Activated B cell treated with CpG ODN at 0.5 μM for 24 hours (primary cell): ENCODE measurements at places on chromosomes 16 and 17. TPM values are rescaled to one million over a fixed set of nuclear protein-coding genes. Genes with fewer than 3 reads are reported as not detected.
A peak's percentile ranks its signal among the peaks of the same experiment; 100 is the strongest.

- no peak for DNase-seq
Observed at GRCh38 chr17:44334727-44335126, 10.1 kb upstream of the SLC25A39 start.

- DNase-seq: no peak
Observed at GRCh38 chr16:9102379-9102778, 10.9 kb downstream of the HAPSTR1 start.

DNA sequence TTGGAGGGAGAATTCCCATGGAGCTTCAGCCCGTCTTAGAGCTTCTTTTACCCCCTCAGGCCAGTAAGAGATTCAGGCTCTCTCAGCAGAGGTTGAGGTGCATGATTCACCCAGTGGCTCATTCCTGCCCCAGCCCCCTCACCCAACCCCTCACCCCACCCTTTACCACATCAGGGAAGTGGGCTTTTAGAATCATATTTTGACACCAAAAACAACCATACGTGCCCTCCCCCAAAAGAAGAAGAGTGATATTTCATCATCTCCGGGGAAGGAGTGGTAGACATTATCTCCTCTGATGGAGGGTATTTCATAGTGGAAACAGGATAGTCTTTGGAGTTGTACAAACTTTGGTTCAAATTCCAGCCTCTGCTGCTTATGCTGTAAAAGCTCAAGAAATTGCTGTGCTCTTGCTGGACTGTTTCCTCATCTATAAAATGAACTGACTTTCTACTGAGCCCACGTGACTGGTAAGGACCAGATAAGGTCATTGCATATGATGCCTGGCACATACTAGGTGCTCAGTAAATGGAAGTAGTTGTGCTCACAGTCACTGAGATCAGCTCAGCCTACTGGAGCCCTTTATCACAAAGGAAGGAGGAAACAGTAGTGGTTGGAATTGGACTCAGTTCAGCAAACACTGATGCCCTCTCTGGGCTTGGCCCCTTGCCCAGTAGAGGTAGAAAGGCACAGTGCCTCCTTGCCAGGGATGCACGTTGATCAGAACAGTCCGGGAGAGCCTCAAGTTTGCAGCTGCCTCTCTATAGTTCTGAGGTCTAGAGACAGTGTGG is 18.3 kb upstream of the CCL5 start:
- DNase-seq: no peak

DNA sequence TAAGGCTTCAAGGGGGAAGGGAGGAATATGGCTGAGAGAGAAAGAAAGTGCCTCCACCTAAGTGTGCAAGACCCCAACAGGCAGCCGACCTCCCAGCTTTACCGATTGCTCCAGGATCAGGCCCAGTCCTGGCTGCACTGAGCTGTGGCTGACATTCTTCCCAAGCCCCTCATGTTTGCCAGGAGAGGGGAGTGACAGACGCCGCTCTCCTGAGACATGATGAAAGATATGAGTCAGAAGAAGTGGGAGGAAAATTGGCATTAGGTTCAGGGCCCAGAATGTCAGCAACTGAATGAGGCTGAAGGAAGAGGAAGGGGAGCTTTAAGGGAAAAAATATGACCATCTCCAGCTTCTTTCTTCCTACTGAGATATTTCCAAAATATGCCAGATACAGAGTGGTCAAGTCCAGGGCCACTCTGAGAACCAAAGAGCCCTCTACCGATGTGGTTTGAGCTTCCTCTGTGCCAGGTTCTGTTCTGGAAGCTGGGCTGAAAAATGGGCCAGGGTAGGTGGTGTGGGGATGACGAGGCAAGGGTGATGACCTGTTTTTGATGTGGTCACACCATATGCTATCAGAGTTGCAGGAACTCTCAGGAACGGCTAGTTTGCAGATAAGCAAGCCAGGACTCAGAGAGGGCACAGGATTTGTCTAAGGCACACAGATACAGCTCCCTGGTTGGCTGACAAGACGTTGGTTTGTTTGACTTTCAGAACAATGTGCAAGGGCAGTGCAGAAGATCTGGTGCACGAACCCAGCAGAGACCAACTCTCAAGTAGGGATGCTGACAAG is 176.7 kb downstream of the SOX9 start:
- DNase-seq: no peak

GRCh38 chr17:47077576-47077975 is 98.5 kb upstream of the RPRML start:
- DNase-seq: no peak

GRCh38 chr17:74369221-74369620 is 1.9 kb downstream of the GPR142 start:
- no peak for DNase-seq

- no peak for DNase-seq
Observed at GRCh38 chr17:29909236-29910003, 20.6 kb downstream of the SSH2 start.

- DNase-seq: no peak
Observed at GRCh38 chr16:59975953-59976352, 1241.8 kb upstream of the GOT2 start.

DNA sequence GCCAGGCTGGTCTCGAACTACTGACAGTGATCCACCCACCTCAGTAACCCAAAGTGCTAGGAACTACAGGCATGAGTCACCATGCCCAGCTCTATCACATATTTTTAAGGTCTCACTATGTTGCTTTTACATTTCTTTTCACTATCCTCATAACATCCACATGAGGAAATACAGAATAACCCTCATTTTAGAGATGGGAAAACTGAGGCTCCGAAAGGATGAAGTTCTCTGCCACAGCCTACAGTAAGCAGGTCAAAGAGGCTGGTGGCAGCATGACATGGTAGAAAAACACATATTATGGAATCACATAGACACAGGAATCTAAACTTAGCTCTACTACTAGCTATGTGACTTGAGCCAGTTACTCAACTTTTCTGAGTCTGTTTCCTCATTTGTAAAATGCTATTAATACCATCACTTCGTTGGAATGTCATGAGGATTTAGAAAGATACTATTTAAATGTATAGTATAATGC is 32.2 kb downstream of the APPBP2 start:
- no peak for DNase-seq

DNA sequence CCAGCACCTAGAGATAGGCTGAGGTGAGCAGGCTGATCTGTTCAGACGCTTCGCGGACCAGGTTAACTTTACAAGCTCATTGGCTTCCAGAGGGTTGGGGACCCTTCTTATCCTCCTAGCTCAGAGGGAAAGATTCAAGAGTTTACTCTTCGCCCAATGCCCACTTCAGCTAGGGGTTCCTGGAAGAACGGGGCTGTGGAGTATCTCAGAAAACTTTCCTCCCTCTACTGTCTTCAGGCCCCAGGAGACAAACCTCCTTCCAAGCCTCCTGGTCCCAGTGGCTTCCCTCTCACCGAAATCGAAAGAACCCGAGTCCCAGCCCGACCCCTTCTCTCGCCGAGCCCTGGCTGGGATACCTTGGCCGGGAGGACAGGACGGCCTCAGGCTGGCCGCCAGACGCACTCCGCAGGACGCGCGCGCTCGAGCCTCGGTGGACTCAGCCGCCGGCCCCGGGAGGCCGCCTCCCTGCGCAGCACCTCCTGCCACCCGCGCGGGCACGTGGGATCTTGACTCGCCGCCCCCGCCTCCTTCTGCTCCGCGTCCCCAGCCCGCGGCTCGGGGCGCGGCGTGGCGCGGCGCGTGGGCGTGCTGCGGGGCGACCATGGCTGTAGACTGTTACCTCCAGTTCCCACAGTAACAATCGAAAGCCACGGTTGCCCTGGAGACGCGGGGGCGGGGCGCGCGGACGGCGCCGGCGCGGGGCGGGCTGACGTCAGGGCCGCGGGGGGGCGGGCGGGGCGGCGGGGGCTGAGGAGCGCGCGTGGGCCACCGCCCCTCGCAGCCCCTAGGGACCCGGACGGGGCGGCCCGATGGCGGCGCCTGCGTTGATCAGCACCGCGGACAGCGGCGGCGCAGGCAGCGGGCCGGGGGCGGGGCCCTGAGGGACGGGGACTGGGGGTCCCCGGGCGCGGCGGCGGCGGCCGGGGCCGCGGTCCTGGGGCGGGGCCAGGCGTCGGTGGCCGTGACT is 5.3 kb upstream of the HIC1 start:
- peak; percentile 91 for DNase-seq

DNA sequence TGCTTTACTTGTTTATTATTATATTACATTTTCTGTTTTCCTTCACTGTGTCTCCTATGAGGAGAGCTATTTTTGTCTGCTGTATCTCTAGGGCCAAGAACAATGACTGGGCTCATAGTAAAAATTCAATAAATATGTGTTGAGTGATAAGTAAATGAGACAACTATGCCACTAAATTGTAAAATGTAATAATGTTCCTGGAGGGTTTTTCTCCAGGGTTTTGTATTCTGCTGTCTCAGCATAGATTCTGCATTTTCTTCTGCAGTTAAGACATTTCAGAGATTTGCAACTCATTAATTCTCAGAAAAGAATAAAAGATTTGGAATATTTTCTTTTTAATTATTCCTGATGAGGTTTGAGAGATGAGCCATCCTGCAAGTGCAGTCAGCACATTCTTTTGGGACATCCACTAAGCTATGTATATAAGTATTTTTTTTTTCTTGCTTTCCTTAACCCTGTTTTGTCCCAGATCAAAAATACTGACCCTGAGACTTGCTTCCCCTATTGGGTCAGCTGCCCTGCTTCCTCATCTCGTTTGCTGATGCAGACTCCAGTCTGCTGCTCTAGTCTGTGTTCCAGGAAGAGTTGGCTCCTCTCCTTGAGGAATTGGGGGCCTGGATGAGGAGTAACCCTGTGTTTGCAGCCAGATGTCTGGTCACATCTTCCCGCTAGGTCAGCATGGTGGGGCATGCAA is 122.9 kb downstream of the ABCA8 start:
- DNase-seq: no peak

- DNase-seq: no peak
Observed at GRCh38 chr16:67350324-67350723, 23.7 kb downstream of the LRRC36 start.

DNA sequence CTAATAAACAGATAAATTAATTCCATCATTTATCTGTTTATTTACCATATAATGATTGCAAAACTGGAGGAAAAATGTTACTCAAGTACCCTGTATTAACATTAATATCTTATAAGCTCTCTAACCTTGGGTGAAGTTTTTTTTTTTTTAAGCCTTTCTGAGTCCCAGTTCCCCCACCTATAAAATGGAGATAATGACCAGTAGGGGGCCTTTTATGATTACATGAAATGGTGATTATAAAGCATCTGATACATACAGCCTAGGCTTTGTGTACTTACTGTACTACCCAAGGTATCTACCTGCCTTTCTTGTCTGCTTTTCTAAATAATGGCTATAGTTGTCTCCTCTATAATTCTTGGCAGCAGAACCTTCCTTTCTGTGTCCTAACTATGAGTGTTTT is 22.6 kb downstream of the LRRC36 start:
- no peak for DNase-seq

- DNase-seq: no peak
Observed at GRCh38 chr16:55622272-55622671, 33.5 kb upstream of the SLC6A2 start.

DNA sequence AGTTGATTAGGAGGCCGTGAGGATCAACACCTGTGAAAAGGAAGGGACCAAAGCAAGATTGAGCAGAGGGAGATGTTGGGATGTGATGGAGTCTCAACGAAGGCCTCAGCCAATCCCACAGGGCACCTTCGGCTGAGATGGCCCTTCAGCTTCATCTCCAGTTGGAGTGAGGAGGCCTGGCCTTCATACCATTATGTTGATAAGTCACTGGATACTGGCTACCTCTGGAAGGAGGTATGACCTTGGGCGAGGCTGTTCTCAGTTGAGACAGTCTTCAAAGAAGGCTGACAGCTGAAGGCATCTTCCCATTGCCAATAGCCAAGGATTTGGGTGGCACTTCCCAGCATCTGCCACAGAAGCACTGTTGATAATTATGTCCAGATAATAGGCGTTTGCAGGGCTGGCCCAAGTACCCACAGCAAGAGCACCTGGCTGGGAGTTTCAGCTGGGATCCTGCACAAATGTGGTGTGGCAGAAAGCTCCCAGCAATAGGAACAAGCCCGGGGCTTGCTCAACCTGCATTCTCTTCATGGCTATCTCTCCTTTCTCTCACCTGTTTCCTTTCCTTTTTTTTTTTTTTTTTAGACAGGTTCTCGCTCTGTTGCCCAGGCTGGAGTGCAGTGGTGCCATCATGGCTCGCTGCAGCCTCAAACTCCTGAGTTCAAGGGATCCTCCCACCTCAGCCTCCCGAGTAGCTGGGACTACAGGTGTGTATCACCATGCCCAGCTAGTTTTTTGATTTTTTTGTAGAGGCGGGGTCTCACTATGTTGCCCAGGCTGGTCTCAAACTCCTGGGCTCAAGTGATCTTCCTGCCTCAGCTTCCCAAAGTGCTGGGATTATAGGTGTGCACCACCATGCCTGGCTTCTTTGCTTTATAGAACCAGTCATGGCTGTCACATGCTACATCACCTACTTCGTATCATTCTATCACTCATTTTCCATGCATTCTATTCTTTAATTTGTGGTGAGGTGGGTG is 18.2 kb upstream of the MAP3K14 start:
- peak; percentile 11 for DNase-seq

GRCh38 chr17:2962729-2963128 is 100.7 kb downstream of the OR1D5 start:
- no peak for DNase-seq

- DNase-seq: no peak
Observed at GRCh38 chr16:65725156-65725845, 603.4 kb upstream of the CDH11 start.

- peak; percentile 71 for DNase-seq
Observed at GRCh38 chr17:81926451-81927151, 934 bp downstream of the MAFG start.

DNA sequence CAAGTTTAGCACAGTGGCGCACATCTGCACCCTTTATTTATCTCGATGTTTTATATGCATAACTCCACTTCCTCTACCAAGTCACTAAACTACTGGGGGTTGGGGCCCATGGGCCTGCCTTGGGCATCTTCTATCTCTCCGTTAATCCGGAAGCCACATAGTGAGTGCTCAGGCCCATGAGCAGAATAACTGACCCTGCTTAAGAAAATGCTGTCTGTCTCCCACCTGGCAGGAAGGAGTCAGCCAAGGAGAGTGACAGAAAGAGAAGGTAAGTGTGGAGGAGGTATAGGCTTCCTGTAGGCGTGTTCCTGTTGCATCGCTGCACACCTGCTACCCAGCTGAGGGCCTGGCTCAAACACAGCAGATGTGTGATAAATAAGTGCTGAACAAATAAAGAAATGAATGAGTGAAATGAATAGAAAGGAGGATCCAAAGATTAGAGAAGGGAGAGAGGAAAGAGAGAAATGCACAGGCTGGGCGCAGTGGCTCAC is 320.1 kb downstream of the SLC39A11 start:
- DNase-seq: no peak

- no peak for DNase-seq
Observed at GRCh38 chr16:56097306-56097705, 94.0 kb upstream of the GNAO1 start.

- DNase-seq: no peak
Observed at GRCh38 chr16:30797670-30798309, 10.8 kb upstream of the ZNF629 start.

GRCh38 chr16:85984947-85985451 is 86.0 kb downstream of the IRF8 start:
- peak; percentile 15 for DNase-seq

Gene AHSP
- total RNA-seq: not detected in 2 replicates

Gene CAPN15
- 77.0 and 95.1 TPM in 2 replicates for total RNA-seq

Gene CNGB1
- total RNA-seq: not detected in 2 replicates

Gene GJD3
- not detected in 2 replicates for total RNA-seq

Gene GP1BA
- total RNA-seq: not detected in 2 replicates

Gene IGSF6
- total RNA-seq: 0.29 and 0.46 TPM in 2 replicates
